CD4-positive, alpha-beta T cell (primary cell): ENCODE measurements at places on chromosomes 7 and 10.

DNA sequence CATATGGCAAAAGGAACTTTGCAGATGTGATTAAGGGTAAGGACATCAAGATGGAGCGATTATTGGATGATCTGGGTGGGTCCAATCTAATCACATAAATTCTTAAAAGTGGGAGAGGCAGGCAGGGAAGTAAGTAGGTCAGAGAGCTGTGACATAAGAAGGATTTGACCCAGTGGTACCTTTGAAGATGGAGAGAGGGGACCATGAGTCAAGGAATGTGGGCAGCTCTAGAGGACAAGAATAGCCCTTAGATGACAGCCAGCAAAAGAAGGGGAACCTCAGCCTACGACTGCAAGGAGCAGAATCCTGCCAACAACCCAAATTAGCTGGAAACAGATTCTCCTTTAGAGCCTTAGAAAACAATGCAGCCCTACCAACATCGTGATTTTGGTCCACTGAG is 34.5 kb downstream of the LAMB1 start:
- H3K36me3 ChIP-seq, result no peaks in the 10 kb centered on the region
- no peak for DNase-seq
- no peak overlapping the region for H3K4me3 ChIP-seq
- no peaks in the 10 kb centered on the region for H3K4me1 ChIP-seq
- H3K27me3 ChIP-seq, result no peaks in the 10 kb centered on the region

DNA sequence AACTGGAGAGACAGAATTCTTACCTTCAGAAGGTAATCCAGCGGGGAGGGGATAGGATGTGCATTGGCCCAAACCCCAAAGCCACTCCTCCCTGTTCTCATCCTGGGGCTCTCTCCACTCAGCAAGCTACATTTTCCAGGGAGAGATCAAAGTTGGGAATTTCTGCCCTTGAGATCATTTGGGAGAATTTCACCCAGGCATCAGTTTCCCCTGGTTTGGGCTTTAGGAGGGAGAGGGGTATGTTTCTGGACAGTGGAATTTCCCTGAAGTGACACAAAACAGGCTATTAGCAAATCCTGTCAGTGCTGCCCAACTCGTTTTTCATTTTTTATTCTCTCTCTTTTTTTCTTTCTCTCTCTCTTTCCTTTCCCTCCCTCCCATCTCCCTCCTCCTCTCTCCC is 35.7 kb downstream of the CYP17A1 start:
- DNase-seq, result no peak
- no peak overlapping the region for H3K4me3 ChIP-seq
- peaks cover 20% of the 10 kb centered on the region for H3K4me1 ChIP-seq
- no peaks in the 10 kb centered on the region for H3K27me3 ChIP-seq
- peaks cover 65% of the 10 kb centered on the region for H3K36me3 ChIP-seq
- no peak overlapping the region for H3K27ac ChIP-seq

DNA sequence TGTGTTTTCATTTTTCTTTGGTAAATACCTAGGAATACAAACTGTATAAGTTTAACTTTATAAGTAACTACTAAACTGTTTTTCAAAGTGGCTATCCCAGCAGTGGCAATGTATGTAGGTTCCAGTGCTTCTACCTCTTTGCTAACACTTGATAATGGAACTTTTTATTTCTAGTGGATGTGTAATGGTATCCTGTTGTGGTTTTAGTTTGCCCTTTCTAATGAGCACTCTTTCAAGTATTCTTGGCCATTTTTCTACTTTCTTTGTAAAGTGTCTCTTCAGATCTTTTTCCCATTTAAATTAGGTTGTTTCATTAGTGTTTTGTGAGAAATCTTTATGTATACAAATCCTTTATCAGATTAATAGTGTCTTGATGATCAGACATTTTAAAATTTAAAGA is 4.6 kb downstream of the KIF20B start:
- H3K27ac ChIP-seq, result no peak overlapping the region
- no peak overlapping the region for H3K4me3 ChIP-seq
- DNase-seq, result no peak
- H3K4me1 ChIP-seq, result peaks cover 7% of the 10 kb centered on the region

DNA sequence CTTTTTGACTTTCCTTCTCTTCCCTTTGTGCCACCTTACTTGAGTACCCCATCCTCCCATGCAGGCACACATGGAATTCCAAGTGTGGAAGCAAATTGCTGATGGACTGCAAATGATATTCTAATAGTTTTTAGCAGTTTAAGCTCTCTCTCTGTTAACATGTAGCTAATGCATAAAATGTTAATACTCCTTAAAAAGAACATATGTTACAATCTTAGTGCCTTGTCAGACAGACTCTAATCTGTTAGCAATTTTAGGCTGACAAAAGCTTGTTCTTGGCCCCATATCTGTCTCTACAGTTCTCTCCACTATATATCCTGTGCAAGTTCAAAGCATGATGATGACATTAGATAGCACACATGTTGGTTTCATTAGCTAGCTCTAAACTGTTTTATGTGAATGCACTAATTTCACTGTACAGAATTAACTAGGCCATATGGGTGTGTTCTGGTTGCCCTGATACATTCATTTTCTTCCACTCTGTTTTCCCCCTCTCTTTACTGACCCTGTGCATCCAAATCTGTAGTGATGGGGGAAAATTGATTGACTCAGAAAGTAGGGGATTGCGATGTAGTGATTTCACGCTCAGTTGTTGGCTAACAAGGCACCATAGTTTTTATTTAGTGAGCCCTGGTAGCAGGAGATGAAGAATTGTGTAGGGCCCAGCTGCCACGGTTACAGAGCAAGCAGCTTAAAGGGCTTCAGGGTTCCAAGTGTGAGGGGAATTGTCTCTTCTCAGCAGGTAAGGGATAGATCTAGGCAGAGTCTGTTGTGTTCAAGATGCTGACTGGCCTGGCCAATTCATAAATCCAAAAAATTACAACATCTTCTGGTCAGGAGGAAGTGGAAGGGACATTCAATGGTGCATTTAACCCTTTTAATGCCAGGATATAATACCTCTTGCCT is 114.6 kb upstream of the FZD1 start:
- no peak overlapping the region for H3K27ac ChIP-seq
- no peak for DNase-seq
- H3K36me3 ChIP-seq, result no peaks in the 10 kb centered on the region
- H3K4me1 ChIP-seq, result no peaks in the 10 kb centered on the region

DNA sequence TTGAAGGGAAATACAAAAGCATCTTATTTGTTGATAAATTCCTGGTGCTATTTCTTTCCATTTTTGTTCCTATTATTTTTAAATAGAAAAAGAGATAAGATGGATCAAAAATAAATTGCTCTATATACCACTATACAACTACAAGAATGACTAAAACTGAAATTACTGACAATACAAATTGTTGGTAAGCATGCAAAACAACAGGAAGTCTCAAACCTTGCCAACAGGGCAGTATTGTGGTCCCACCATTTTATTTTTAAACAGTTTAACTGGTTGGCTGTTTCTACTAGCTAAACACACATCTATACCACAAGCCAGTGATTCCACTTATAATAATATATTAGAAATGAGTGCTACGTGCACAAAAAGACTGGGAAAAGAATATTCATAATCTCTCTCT is 213.0 kb downstream of the JAZF1 start:
- no peak for DNase-seq
- H3K27me3 ChIP-seq, result no peaks in the 10 kb centered on the region
- no peak overlapping the region for H3K4me3 ChIP-seq

DNA sequence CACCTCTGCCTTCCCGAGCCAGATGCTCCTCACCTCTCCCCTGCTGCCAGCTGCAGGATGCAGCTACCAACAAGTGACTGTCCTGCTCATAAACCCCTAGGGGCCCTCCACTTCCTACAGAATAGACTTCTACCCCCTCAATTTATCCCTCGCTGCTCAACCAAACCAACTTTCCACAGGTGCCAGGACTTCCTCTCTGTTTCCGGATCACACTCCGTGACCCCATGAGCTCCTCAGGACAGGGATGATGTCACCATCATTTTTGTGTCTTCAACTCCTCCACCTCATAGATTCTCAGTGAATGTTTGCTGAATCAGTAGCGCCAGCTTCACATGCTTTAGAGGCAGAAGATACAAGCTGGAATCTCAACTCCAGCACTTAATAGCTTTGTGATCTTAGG is 25.8 kb upstream of the ADRB1 start:
- no peaks in the 10 kb centered on the region for H3K4me1 ChIP-seq
- H3K27me3 ChIP-seq, result no peaks in the 10 kb centered on the region
- no peaks in the 10 kb centered on the region for H3K36me3 ChIP-seq
- H3K4me3 ChIP-seq, result no peak overlapping the region

- DNase-seq, result no peak
- H3K4me1 ChIP-seq, result no peaks in the 10 kb centered on the region
- no peaks in the 10 kb centered on the region for H3K27me3 ChIP-seq
- no peak overlapping the region for H3K27ac ChIP-seq
These were observed 108.1 kb upstream of the SP8 start for GRCh38 chr7:20894806-20895205.
